ENCODE measurements at places on chromosomes 6 and 20.

GRCh38 chr20:33693289-33693688, 7.1 kb upstream of the E2F1 start:
- no peaks in the 10 kb centered on the region for H3K27me3 ChIP-seq
- no peak overlapping the region for H3K27ac ChIP-seq
- H3K4me1 ChIP-seq = no peaks in the 10 kb centered on the region
- no peak overlapping the region for H3K4me3 ChIP-seq
- no peaks in the 10 kb centered on the region for H3K36me3 ChIP-seq

DNA sequence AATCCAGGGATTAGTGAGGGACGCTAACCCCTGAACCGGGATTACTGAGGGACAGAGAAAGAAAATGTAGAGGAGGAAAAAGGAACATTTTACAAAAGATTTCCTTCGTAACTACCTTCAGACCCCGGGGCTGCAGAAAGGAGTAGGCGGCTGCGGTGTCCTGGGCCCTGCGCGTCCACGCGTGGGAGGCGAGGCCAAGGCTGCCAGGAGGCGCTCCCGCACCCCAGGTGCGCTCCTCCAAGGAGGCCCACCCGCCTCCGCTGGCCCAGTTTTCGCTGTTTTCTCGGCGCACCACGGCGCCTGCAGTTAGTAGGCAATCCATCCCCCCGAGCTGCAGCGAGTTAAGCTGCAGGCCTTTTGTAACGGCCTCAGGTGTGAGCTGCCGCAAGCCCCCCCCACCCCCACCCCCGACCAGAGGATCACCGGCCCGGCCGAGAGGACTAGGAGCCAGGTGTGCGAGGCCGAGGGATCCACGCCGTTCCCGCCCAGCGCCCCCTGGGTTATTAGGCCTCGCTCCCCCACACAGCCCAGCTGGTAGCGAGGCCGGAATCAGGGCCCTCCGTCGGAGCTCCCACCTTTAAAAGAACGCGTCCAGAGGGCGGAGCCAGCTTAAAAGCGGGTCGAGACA, 380.3 kb upstream of the ARID1B start:
- peaks cover 2% of the 10 kb centered on the region for H3K4me1 ChIP-seq
- H3K27ac ChIP-seq = no peak overlapping the region
- no peak overlapping the region for H3K4me3 ChIP-seq
- H3K27me3 ChIP-seq = no peaks in the 10 kb centered on the region
- DNase-seq = no peak

DNA sequence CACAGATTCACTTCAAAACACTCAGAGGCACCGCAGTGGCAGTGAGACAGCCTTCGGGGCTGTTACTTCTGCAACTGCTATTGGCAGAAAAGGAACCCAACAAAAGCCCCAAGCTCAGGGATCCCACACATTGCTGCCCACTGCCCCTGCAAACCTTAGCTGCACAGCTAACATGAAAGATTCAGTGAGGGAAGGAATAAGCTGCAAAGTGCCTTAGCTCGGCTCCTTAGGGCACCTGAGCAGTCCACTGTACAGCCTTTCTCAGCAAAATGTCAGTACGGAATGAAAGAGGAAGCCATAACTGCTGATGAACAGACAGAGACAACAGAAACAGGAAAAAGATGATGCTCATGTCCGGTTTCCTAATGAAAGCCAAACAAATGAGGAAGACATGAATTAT, 179.7 kb upstream of the SHLD1 start:
- DNase-seq = no peak
- no peak overlapping the region for H3K4me3 ChIP-seq
- no peak overlapping the region for H3K27ac ChIP-seq
- peaks cover 16% of the 10 kb centered on the region for H3K36me3 ChIP-seq

- peak overlapping the region; percentile 51 for H3K27ac ChIP-seq
- H3K4me1 ChIP-seq = peaks cover 79% of the 10 kb centered on the region
- DNase-seq = no peak
These were observed 104.9 kb downstream of the OGFRL1 start for GRCh38 chr6:71393471-71393870.

- H3K36me3 ChIP-seq = no peaks in the 10 kb centered on the region
- DNase-seq = no peak
- peaks cover 2% of the 10 kb centered on the region for H3K27me3 ChIP-seq
- no peak overlapping the region for H3K4me3 ChIP-seq
- no peak overlapping the region for H3K27ac ChIP-seq
These were observed 213.9 kb upstream of the CNR1 start for GRCh38 chr6:88380083-88380482.

DNA sequence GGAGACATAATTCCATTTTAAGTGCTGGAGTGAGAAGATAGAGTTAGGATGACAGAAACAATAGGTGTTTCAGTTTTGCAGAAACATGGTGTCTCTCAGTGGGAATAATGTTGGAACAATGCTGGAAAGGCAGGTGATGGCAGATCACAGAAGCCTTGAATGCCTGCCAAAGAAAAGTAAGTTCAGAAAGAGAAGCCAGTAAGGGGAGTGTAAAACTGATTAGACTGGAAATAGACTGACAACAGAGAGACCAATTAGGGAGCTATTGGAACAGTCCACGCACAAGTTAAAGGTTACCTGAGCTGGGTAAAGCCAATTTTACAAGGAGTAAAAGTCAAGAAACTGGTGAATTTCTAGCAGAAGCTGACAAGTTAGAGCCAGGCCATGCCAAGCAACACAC, 142.9 kb downstream of the TFAP2A start:
- no peaks in the 10 kb centered on the region for H3K36me3 ChIP-seq
- 0 out of 2 replicates have a peak, but pooled peaks cover 3% of the 10 kb centered on the region for H3K4me1 ChIP-seq
- DNase-seq = no peak
- no peak overlapping the region for H3K4me3 ChIP-seq

DNA sequence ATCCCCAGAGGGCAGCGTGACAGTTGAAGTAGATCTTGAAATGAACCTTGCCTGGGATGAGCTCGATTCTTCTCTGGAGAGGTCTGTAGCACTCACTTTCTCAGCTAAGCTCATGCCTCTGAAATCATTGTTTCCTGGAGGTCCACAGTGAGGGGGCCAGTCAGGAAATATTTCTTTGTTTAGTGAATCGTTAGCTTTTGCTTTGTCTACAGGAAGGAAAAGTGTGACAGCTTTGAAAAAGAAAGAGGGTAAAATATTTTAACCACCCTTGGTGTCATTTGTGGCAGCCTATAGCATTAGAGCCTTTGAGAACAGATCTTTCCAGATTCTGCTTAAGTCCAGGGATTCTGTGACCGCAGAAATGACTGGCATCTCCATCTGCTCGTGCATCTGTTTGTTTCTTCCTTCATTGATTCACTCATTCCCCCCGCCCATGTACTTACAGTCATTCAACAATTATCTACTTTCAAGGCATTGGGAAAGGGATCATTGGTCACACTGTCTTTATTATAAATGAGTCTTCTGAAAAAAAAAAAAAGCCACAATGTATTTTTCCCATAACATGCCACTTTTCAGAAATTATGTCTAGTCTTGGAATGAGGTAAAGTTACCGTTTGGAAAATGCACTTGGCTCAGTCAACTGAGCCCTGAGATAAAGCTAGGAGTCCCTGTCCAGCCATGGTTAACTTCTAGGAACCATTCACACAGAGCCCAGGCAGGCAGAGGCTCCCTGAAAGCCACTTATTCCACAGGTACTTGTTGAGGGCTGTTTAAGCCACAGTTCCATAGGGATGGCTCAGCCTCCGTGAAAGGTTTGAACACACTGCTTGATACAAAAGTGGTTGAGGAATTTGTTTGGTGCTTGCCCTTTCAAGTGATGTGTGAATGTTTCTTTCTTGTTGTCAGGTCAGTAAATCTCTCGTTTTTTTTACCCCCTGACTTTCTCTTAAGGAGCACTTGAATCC, 86.0 kb downstream of the TIAM2 start:
- no peak for DNase-seq
- H3K4me1 ChIP-seq = peaks cover 21% of the 10 kb centered on the region
- peak overlapping the region; percentile 17 for H3K27ac ChIP-seq
- H3K36me3 ChIP-seq = no peaks in the 10 kb centered on the region

GRCh38 chr6:12592634-12593033, 123.9 kb upstream of the PHACTR1 start:
- H3K4me1 ChIP-seq = no peaks in the 10 kb centered on the region
- H3K27me3 ChIP-seq = no peaks in the 10 kb centered on the region
- no peaks in the 10 kb centered on the region for H3K36me3 ChIP-seq
- H3K27ac ChIP-seq = peak overlapping the region; percentile 58

- no peak overlapping the region for H3K4me3 ChIP-seq
- peaks cover 10% of the 10 kb centered on the region for H3K36me3 ChIP-seq
- no peak overlapping the region for H3K27ac ChIP-seq
- H3K27me3 ChIP-seq = no peaks in the 10 kb centered on the region
- no peaks in the 10 kb centered on the region for H3K4me1 ChIP-seq
- DNase-seq = no peak
These were observed 11.1 kb downstream of the BTN2A1 start for GRCh38 chr6:26468829-26469228.

DNA sequence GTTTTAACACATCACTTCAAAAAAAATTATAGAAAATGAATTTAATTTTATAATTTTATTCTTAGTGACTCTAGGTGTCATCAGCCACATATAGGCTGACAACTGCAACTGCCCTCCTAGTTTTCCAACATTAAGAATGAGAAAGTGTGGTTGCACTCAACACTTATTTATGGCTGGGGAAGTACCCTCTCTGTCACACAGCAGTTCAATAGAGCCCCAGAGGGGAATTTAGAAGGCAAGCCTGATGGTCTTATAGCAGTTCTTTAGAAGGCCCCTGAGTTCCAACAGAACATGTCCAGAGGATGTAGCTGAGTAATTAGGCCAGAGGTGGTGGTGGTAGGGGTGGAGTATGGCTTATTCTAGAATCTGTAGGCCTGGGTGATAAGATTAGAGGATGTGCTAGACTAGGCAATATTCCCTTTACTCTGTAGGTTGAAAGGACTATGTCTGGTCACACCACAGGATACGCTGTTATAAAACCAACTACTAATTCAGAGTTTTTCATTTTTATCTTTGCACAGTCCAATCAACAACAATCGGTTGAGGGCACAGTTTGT, 226.5 kb upstream of the CITED2 start:
- no peaks in the 10 kb centered on the region for H3K36me3 ChIP-seq
- H3K4me3 ChIP-seq = no peak overlapping the region
- no peak for DNase-seq
- peak overlapping the region; percentile 13 for H3K27ac ChIP-seq
- peaks cover 15% of the 10 kb centered on the region for H3K4me1 ChIP-seq
- no peaks in the 10 kb centered on the region for H3K27me3 ChIP-seq

GRCh38 chr20:24953209-24953575, 4.1 kb downstream of the CST7 start:
- no peak overlapping the region for H3K27ac ChIP-seq
- no peaks in the 10 kb centered on the region for H3K36me3 ChIP-seq
- no peak for DNase-seq
- peaks cover 3% of the 10 kb centered on the region for H3K4me1 ChIP-seq
- no peaks in the 10 kb centered on the region for H3K27me3 ChIP-seq
- no peak overlapping the region for H3K4me3 ChIP-seq

GRCh38 chr6:138818496-138819194, 22.8 kb downstream of the ECT2L start:
- H3K36me3 ChIP-seq = no peaks in the 10 kb centered on the region
- H3K4me1 ChIP-seq = no peaks in the 10 kb centered on the region
- H3K27ac ChIP-seq = no peak overlapping the region
- H3K4me3 ChIP-seq = no peak overlapping the region
